ENCODE measurements at places on chromosomes 3 and 15.

DNA sequence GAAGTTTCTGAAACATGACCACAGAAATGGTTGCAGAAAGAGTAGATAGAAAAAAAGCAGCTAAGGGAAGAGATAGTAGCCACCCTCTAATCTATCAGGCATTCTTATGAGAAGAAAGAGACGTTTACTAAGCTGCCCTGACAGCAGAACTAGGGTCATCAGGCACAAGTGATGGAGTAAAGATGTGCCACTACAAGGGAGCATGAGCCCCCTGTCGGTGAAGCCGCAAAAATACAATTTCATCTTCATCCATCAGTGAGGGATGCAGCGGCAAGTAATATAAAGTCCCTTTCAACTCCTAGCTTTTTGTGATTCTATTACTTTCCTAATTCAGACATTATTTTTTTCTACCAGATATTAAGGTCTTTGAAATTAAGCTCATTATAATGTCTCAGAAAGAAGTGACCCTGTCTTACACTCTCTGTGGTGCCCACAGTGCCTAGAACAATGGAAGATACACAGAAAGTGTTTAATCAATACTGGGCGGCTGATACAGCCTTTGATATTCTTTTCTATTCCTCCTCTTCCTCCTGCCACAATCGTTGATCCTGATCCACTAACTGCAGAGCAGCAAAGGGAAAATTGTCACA, 651.6 kb downstream of the NTRK3 start:
- DNase-seq = no peak

- no peak for DNase-seq
Measured at GRCh38 chr15:70617076-70617910, 146.1 kb downstream of the UACA start.

DNA sequence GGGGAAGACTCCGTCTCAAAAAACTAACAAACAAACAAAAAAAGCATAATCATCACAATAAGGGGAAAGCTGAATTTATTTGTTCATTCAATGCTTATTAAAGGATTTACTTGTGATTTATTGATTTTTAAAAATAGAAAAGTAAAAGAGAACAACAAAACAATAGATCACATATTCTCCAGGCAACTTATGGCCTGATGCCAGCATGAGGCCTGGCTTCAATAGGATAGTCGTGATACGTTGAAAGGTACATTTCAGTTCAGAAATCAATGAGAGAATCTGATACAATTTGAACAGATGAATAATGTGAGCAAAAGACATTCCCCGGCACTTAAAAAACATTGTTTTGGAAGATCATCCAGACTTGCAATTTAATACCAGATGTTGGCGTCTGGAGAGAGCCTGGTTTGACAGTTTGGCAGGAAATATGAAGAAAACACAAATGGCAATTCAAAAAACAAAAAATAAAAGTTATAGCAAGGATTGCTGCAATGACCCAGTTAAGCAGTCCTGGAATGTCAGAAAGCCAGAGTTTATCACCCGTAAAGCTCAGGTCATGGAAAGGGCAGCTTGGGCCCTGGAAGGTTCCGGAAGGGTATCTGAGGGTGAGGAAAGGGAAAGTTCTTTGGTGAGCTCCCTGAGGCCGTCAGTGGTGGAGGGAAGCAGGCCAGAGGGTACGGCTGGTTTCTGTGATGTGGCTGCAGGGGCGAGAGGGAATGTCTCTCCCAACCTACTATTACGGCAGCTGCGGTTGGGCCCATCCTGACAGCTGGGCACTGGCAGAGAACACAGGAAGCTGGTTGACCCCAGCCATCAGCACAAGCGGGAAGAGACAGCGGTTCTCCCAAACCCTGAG, 230.2 kb upstream of the HES1 start:
- no peak for DNase-seq

- no peak for DNase-seq
Measured at GRCh38 chr3:144259267-144259666, 287.6 kb downstream of the DIPK2A start.

DNA sequence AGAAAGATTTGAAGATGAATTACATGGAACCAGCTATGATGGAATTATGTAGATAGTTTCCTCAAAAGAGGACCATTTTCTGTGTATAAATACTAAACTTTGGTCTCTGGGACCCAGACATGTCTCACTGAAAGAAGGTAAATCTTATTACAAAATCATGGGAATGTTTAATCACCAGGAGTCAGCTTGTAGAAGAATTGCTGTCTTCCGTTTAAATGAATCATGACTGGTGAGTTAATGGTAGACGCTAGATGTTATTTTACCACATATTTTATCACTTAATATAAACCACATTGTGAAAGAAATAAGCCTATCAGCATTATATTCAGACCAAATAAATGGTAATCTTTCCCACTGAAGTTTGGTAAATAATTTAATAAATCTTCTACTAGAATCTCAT, 322.3 kb upstream of the SUCLG2 start:
- no peak for DNase-seq

- DNase-seq = peak; percentile 43
Measured at GRCh38 chr3:134330883-134331810, 43.1 kb downstream of the AMOTL2 start.

DNA sequence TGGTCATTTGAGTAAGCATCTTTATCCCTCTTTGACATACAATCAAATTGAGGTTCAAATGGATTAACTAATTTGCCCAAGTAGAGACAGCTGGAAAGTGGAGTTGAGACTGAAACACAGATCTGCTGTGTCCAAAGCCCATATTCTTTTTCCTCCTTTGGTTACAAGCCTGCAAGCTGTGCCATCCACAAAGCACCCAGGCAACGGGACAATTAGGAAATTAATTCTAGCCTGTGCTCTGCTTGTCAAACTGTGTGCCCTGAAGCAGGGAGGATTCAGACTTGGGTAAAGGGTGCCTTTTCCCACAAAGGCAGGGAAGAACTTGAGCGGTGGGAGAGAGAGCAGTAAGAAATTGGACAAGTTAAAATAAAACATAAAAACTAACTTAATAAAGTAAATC, 127.9 kb downstream of the DTWD1 start:
- no peak for DNase-seq

- DNase-seq = peak; percentile 54
Measured at GRCh38 chr3:63975723-63976122, 47.6 kb downstream of the PSMD6 start.

DNA sequence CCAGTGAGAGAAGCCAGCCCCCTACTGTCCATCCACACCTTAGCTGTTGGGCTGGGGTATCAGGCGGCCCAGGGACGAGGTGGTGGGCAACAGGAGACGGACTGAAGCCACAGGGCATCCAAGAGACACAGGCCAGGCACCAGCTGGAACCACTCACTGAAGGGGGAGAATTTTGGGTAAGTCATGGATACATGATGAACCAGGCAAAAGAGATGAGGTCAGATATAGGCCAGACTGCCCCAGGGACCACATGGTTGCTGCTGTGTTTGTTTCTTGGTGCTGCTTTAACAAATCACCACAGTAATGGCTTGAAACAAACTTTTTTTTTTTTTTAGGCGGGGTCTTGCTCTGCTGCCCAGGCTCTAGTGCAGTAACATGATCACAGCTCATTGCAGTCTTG, 66.4 kb downstream of the SEMA5B start:
- no peak for DNase-seq

DNA sequence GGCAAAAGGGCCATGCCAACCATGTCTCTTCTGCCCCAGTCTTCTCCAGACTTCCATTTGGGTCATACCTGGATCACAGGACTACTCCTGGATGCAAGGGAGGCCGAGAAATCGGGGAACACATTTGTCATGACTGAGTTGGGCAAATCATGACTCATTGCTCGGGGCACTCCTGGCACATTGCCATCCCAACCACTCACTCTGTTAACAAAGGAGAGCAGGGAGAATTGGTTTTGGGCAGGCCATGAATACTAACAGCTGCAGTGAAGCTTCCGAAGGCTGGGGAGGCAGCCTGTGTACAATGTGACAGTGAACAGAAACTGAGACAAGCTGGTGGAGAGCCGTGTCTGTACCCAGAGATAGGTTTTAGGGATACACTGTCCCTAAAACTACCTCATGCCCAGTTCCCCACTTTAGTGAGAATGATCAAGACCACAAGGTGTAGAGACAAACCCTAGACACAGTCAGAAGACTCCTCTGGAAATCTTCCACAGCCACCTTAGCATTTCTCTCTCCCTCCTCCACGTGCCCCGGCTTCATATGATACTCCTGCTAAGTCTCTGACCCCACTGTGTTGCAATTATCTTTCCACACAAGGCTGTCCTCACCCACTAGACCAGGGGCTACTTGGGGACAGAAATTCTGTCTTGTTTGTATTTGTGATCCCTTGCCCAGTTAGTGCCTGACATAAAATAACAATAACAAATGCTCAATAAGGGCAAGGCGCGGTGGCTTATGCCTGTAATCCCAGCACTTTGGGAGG, 10.5 kb upstream of the BUB1B start:
- DNase-seq = no peak
